Ascending aorta (tissue), 2 donors: ENCODE measurements at places on chromosomes 6 and 20.

- no peak for DNase-seq
Observed at GRCh38 chr20:59703046-59703445, 98.7 kb downstream of the PHACTR3 start.

- no peak for DNase-seq
Observed at GRCh38 chr6:163260911-163261310, 153.6 kb upstream of the QKI start.

- no peak for DNase-seq
Observed at GRCh38 chr6:28486988-28487742, 28.4 kb downstream of the GPX6 start.

- DNase-seq = no peak
Observed at GRCh38 chr6:138504764-138505689, 5.7 kb upstream of the NHSL1 start.

DNA sequence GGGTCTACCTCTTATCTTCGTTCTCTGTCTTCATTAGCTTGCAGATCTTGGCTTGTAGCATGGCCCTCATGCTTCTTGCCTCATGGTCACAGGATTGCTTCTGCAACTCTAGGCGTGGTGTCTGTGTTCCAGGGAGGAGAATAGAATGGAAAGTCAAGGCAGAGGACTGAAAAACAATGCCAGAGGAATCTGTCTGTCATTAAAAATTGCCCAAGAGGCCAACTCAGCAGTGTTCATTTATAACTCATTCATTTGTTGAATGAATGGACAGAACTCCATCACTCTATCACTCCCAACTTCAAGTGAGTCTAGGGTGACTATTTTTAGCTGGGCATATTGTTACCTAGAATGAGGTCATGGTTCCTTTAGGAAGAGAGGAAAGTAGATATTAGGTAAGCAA lies 179.6 kb downstream of the UST start:
- no peak for DNase-seq

DNA sequence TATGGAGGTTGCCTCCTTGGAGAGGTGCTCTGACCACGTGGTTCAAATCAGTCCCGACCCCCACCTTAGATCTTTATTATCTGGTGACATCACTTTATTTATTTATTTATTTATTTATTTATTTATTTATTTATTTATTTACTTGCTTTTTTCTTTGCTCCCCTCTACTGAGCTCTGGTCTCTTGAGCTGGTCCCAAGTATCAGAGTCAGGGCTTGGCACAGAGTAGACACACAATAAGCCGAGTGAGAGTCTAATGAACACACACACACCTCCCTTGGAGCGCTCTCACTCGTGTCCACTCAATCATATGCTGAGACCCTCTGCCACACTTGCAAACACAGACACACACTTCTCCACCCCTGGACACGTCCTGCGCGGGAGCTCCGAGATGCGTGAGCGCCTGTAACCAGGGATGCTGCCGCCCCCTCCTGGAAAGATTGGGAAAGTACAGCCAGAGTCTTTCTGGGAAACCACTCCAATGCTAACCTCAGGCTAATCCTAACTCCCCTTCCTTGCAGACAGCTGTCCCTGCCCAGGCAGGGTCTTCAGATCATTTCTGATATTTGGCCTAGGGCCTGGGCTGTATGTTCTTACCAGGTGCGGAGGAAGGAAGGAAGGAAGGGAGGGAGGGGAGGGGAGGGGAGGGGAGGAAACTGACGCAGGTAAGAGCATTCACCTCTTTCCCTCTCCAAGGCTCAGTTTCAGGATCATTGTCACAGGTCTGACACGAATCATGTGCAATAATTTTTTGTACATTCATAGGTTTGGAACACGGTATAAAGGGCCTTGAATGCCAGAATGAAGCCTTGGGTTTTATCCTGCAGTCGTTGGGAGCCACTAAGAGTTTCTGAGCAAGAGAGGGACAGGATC lies 70.9 kb downstream of the STK35 start:
- no peak for DNase-seq

- DNase-seq = no peak
Observed at GRCh38 chr6:34816635-34817301, 24.9 kb downstream of the BLTP3A start.

DNA sequence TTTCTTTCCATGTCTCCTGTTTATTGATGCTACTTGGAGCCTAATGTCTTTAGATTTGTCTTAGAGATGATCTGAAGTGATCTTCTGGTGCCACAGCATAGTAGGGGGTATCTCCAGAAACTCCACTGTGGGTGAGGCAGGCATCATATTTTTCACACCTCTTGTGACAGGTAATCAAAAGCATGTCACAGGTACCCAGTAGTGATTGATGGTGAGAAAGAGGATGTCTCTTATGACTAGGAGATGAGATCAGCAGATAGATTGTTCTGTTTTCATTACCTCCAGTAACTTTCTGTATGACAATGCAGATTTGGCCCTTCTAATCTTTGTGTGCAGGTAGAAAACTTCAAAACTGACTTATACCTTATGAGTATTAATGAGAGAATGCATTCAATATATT lies 13.5 kb downstream of the NCOA7 start:
- no peak for DNase-seq

DNA sequence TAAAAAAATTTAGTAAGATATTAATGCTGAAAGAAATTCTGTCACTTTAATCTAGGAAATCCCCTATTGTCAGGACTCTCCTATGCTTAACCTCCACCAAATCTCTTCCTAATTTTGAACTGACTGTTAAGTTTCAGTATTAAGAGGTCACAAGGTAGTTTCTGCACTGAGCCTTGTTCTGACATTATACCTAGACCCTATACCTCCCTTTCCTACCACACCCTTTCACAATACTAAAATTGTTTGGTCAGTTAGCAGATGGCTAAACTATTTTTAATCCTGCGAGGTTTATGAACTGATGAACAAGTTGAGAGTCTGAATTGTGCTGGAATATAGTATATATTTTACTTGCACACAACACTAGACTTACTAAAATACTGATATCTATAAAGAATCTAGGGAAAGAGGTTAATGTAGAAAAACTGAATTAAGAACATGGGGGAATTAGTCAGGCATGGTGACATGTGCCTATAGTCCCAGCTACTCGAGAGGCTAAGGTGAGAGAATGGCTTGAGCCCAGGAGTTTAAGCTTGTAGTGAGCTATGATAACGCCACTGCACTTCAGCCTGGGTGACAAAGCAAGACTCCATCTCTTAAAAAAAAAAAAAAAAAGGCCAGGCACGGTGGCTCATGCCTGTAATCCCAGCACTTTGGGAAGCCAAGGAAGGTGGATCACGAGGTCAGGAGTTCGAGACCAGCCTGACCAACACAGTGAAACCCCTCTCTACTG lies 51.5 kb downstream of the HBS1L start:
- no peak for DNase-seq

GRCh38 chr20:9200620-9201019 lies 131.7 kb downstream of the PLCB4 start:
- no peak for DNase-seq

DNA sequence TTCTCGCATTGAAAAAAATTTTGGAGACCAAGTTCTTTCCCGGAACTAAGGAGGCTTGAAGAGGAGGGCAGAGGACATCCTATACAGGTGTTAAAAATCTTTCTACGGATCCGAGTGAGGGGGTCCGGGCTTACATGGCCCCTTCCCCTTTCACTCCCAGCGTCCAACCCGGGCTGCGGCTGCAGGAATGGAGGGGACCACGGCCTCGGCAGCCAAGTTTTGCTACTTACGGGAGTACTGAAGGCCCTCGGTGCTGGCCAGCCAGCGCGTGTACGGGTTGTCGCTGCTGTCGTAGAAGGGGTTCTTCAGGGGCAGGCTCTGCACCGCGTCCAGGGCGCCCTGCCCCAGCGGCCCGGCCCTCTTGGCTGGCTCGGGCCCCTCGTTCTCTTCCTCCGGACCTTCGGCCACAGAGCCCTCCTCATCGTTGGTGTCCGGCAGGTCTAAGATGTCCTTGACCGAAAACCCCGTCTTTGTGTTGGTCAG lies 642 bp downstream of the NKX2-2 start:
- DNase-seq = no peak

- DNase-seq = no peak
Observed at GRCh38 chr20:19549896-19550295, 208.2 kb upstream of the RIN2 start.

DNA sequence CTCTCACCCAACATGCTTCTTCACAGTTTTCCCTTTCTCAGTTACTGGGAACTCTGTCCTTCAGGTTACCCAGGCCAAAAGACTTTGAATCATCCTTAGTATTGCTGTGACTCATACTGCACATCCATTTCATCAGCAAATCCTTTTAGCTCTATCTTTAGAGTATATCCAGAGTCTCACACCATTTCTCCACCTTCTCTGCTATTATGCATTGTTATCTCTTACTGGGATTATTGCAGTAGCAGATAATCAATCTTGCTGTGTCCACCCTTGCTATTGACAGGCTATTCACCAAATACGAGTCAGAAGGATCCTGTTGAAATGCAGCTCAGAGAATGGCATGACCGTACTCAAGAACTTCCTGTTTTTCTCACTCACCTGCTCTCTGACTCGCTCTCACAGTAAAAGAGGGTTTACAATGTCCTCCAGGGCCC lies 57.3 kb downstream of the BCKDHB start:
- DNase-seq = no peak

DNA sequence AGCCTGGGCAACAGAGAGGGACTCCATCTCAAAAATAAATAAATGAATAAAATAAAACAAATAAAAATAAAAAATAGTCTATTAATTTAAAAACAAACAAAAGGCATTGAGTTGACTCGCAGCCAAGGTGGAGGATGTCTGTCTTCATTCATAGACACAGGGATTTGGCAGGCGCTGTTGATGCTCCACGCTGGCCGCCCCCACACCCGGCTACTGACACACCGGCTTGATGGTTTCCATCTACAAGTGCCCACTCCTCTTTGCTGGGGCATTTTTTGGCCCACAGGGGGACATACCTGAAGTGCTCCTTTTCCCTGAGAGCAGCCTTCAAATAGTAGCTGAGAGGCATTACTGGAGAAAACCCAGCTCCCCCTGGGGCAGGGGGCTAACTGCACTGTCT lies 178.3 kb upstream of the RALGAPA2 start:
- no peak for DNase-seq

DNA sequence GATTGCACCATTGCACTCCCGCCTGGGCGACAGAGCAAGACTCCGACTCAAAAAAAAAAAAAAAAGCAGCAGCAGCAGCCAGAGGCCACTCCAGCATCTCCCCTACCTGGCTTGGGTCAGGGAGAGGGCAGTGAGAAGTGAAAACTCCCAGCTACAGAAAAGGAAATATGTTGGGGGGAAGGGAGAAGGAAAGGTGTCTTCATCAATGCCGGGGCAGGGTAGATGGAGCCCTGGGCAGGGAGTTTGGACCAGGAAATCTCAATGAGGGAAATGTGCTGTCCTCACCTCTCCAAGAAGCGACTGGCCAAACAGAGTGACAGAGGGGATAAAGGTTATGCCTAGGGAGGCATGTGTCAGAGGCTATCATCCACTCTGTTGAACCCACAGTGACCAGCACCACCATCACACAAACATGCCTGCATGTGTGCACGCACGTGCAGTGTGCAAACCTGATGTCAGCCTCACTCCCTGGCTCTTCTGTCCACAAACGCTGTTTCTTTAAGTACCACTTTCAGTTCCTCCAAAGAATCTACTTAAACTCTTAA lies 887 bp upstream of the AIF1 start:
- no peak for DNase-seq

DNA sequence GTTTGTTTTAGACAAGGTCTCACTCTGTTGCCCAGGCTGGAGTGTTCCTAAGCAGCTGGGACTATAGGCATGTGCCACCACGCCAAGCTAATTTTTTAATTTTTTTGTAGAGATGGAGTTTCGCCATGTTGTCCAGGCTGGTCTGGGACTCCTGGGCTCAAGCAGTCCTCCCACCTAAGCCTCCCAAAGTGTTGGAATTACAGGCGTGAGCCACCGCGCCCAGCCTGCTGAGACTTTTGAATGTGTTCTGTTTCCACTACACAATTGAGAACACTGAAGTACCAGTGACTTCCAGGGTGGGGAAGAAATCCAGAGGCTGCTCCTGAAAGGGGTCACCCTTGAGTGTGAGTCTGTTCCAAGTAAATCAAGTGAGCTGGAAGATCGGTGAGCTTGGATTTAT lies 81.3 kb upstream of the ARMC2 start:
- DNase-seq = no peak

DNA sequence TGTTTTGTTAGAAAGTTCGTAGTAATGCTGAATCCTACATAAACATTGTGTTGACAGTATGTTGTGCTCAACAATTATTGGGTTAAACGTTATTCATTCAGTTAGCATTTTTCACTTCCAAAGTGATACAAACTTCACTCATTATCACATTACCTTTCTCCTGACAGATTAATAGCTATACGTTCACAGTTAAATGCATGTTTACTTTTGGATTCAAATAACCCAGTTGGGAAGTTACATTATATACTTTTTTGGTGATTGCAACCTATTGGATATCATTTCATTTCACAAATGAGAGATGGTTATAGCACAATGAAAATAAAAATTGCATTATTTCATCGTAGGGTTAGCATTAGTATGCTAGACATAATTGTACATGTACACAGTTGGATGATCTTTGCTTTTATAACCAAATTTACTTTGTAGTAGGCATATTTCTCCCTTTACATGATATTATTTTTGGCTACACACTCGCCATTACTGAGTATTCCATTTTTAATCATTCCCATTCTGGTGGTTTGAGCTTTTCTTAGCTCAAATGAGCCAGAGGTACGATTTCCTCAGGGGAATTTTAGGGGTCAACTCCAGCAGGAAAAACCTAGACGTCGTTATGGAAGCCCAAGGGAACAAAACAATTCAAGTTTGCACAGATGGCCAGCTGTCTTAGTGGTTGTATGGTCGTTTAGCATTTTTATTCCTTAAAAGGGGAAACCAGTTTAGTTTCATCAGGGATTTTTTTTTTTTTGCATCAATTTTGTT lies 2.1 kb upstream of the HIVEP1 start:
- no peak for DNase-seq

- DNase-seq = no peak
Observed at GRCh38 chr20:3273371-3273770, 34.4 kb upstream of the SLC4A11 start.

DNA sequence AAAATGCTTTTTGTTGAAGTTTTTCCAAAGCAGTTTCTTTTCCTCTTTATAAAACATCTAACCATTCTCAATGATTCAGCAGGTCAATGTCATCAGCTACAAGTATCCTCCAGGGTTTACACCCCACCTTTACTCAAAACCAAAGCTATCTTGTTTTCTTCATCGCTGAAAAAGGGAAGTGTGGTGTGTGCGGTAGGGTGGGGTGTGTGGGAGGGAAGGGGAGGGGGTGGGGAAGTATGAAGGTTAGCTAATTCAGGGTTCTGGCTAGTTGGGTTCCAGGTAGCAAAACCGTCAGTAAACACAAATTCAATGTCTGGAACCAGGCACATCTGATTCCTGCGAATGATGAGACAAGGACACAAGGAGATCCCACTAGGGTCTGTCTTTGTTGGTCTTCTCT lies 189.6 kb downstream of the GJA10 start:
- no peak for DNase-seq

GRCh38 chr20:40442181-40442963 lies 246.7 kb downstream of the MAFB start:
- no peak for DNase-seq

- no peak for DNase-seq
Observed at GRCh38 chr20:44780226-44780625, 30.1 kb downstream of the RIMS4 start.

- no peak for DNase-seq
Observed at GRCh38 chr6:84492241-84493165, 265.1 kb upstream of the CEP162 start.
